ENCODE measurements at places on chromosomes 5 and 9. TPM values are rescaled to one million over a fixed set of nuclear protein-coding genes. Genes with fewer than 3 reads are reported as not detected.
A peak's percentile ranks its signal among the peaks of the same experiment; 100 is the strongest.

SAP30L gene
- 69.6 TPM for total RNA-seq

DNA sequence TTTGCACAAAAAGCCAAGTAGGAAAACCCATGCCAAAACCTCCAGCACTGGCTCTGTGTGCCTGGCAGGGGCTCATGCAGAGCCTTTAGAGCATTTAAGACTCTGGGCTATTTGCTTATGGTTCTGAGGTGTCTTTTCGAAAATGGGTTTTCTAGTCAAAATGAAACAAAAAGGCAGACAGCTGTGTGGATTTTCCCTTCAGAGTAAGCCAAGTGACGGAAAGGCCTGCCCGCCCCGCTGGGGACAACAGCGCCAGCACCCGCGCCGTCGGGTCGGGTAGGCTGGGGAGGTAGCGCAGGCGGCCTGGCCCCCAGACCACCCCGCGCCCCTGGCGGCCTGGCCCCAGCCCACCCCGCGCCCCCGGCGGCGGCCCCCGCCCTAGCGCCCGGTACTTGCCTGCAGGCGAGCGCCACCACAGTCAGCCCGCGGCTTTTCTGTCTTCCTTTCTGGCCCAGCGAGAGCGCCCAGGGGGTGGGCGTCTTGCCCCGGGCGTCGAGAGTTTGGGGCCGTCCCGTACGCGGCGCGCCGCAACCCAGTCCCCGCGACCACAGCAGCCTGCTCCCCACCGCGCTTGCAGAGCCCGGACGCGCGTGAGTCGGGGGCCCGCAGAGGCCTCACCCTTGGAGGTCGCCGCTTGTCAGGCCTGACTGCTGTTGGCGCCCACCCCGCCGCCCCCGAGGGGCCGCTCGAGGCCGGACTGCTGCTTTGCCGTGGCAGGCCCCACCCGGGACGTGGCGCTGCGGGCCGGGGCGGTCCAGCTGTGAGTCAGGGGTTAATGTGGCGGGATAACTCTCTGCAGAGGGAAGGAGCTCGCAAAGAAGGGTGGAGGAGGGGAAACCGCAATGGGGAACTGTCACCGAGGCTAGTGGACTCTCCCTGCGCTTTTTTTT is at the start of gene TICAM2:
Gene TICAM2, minus strand, starts transcription at position 779 of the 890 bp plus-strand sequence. CDS start 21,223 bp downstream, outside the sequence.
- H3K27ac ChIP-seq, result peak within 1 kb of the TSS; percentile 94
- H3K27me3 ChIP-seq, result no peaks in the 10 kb centered on the region
- no peaks in the 10 kb centered on the region for H3K4me1 ChIP-seq
- H3K36me3 ChIP-seq, result no peaks in the 10 kb centered on the region
- DNase-seq, result peak; percentile 69

- H3K36me3 ChIP-seq, result no peaks in the 10 kb centered on the region
- H3K4me3 ChIP-seq, result no peak overlapping the region
- H3K4me1 ChIP-seq, result no peaks in the 10 kb centered on the region
These were observed 101.2 kb downstream of the TRIM36 start for GRCh38 chr5:115068239-115069086.

IPO11 gene
- total RNA-seq, result 15.1 TPM

- no peaks in the 10 kb centered on the region for H3K27me3 ChIP-seq
- H3K27ac ChIP-seq, result no peak overlapping the region
- no peak overlapping the region for H3K4me3 ChIP-seq
- no peaks in the 10 kb centered on the region for H3K36me3 ChIP-seq
- no peak for DNase-seq
These were observed 9.7 kb downstream of the LECT2 start for GRCh38 chr5:135944967-135945560.

GRCh38 chr5:93307557-93307956 is 273.5 kb downstream of the NR2F1-AS1 start:
- no peaks in the 10 kb centered on the region for H3K27me3 ChIP-seq
- no peaks in the 10 kb centered on the region for H3K4me1 ChIP-seq
- no peaks in the 10 kb centered on the region for H3K36me3 ChIP-seq
- no peak overlapping the region for H3K27ac ChIP-seq

- no peaks in the 10 kb centered on the region for H3K27me3 ChIP-seq
- H3K27ac ChIP-seq, result peak overlapping the region; percentile 68
- no peak overlapping the region for H3K4me3 ChIP-seq
- DNase-seq, result peak; percentile 40
These were observed 7.1 kb upstream of the AGPAT2 start for GRCh38 chr9:136694163-136694871.

LHX6 gene
- total RNA-seq, result 4.0 TPM

- no peak overlapping the region for H3K4me3 ChIP-seq
- DNase-seq, result no peak
- H3K4me1 ChIP-seq, result no peaks in the 10 kb centered on the region
- H3K36me3 ChIP-seq, result no peaks in the 10 kb centered on the region
These were observed 283.6 kb upstream of the PRDM9 start for GRCh38 chr5:23223846-23224245.

DNA sequence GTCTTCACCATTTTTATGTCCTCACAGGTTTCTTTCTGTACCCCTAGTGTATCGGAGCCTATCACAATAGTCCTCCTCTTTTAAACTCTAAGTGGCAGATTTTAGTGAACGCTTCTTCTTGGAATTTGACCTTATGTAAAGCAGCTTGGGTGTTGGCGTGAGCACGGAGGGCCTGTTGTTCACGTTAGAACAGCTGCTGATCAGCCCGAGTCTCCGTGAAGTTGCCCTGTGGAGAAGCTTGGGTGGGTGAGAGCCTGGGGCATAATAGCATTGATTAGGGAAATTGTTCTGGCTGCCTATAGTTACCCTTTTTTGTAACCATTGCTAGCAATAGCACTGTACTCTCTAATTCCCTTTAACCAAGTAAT is 167.0 kb upstream of the OTULINL start:
- no peak for DNase-seq
- no peak overlapping the region for H3K4me3 ChIP-seq
- H3K27ac ChIP-seq, result peak overlapping the region; percentile 12
- H3K36me3 ChIP-seq, result no peaks in the 10 kb centered on the region
- no peaks in the 10 kb centered on the region for H3K4me1 ChIP-seq

DNA sequence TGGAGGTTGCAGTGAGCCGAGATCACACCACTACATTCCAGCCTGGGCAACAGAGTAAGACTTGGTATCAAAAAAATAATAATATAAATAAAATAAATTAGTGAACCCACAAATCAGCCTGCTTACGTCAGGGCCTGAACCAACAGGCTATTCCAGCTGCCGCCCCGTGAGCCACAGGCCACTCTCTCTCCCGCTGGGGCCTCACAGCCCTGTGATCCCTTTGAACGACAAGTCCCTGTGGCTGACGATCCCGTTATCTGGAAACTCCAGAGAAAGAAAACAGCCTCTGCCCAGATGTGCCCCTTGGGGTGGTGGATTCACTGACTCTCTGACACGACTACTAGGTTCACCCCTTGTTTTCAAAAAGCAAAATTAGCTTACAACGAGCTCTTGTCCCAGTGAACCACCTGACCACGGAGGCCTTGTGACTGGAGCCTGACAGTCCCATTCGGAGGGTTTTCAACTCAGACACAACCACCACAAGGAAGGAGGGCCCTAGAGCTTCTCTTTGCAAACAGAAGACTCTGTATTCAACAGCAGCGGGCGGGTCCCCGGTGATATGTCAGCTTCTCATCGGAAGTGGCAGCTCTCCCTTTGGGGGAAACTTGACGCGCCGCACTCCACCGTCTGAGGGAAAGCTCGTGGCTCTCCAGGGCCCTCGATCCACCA is 4.4 kb upstream of the DIPK1B start:
- DNase-seq, result no peak
- H3K36me3 ChIP-seq, result no peaks in the 10 kb centered on the region
- peaks cover 7% of the 10 kb centered on the region for H3K27me3 ChIP-seq
- H3K4me3 ChIP-seq, result no peak overlapping the region
- no peak overlapping the region for H3K27ac ChIP-seq

DNA sequence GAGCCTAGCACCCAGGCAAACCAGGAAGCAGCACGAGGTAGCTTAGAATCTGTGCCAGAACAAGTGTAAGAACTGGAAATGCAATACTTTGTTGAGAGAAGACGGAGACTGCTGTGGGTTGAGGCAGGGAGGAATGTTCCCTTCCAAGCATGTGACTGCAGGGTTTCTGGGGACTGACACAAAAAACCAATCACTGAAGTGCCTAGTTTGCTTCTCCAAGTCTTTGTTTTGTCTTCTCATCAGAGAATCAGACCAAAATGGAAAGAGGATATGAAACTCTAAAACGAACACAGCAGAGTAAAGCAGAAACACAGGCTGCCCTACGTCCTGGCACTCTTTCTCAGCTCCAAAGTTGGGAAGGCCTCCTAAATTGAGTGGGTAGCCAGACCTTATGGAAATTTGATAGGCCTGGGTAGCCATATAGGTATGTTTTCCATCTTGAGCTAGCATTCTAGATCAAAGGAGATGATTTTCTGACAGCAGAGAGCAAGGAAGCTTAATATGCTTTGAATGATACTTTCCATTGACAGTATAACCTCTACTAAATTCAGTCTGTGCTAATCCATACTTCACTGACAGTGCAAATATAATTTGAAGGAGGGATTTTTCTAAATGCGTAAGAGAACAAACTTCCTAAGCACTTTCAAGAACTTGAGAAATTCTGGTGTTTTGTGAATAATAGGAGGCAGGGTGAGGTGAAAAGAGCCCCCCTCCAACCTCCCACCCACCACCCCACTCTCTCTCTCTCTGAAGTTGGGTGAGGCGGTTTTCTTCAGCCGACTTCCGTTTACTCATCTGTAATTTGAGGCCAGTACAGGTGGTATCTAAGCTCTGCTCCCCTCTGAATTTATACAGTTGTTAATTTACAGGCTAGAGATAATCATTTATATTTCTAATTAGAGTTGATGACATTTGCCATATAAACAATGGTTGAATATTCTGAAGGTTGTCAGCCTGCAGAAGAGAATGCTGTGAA is 5.5 kb downstream of the ADRB2 start:
- no peaks in the 10 kb centered on the region for H3K27me3 ChIP-seq
- H3K36me3 ChIP-seq, result no peaks in the 10 kb centered on the region
- peak; percentile 29 for DNase-seq
- peak overlapping the region; percentile 5 for H3K4me3 ChIP-seq
- H3K4me1 ChIP-seq, result no peaks in the 10 kb centered on the region

LCN9 gene
- not detected for total RNA-seq

- peak overlapping the region; percentile 56 for H3K27ac ChIP-seq
- peaks cover 29% of the 10 kb centered on the region for H3K4me1 ChIP-seq
- DNase-seq, result peak; percentile 92
These were observed 14.1 kb downstream of the SEMA4D start for GRCh38 chr9:89483592-89484474.

DNA sequence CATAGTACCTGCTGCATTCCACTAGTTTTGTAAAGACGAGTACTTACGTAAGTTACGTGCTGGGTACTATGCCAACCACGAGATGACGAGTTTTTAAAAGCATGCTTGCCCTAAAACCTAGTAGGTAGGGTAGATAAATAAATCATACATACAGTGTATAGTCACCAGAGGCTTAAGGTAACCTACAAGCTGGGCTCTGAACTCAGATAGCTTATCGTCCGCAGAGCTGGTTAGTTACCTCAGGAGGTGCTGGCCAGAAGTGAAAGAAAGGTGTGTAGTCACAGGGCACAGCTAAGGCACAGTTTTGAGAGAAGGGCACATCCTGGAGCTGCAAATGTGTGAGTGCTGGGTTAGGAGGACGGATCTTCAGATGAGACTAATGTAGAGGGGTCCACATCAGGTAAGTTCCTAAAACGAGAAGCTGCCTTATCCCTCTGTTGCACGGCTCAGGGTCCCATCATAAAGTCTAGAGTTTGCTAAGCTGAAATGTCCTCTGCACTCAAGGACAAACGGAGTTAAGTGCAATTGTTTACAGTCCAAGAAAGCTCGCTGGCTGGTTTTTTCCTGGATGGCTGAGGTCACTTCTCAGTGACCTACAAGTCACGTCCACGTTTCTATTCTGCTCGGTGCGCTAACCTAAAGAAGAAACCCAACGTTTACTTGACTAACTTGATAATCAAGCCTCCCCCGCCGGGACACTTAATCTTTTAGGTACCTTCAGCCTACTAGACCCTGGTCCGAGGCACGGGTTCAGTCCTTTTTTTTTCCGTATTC is 1.1 kb upstream of the SNX24 start:
- DNase-seq, result peak; percentile 53
- no peaks in the 10 kb centered on the region for H3K27me3 ChIP-seq
- H3K27ac ChIP-seq, result peak overlapping the region; percentile 86
- no peaks in the 10 kb centered on the region for H3K4me1 ChIP-seq
- peak overlapping the region; percentile 85 for H3K4me3 ChIP-seq

UBE2QL1 gene
- total RNA-seq, result not detected

GRIN3A gene
- not detected for total RNA-seq

- no peaks in the 10 kb centered on the region for H3K27me3 ChIP-seq
- no peak overlapping the region for H3K4me3 ChIP-seq
- H3K27ac ChIP-seq, result no peak overlapping the region
- DNase-seq, result no peak
- H3K36me3 ChIP-seq, result no peaks in the 10 kb centered on the region
These were observed 160.7 kb upstream of the MEF2C start for GRCh38 chr5:89043676-89044075.

DNA sequence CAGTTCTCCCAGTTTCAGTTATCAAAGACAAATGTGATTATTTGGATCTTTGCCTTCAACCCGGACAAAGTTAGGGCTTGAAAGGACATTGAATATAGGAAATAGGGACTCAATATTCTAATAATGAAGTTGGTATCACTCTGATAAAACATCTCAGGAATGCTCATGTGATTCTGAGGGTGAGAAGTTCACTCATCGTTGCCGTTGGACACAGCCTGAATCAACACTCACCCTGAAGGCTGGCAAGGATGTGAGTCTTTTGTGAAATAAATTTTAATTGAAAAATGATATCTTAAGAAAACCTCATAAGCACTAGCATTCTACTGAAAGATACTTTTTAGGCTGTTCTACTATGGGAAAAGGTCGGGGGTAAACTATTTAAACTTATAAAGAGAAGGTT is 44.8 kb upstream of the C9orf72 start:
- DNase-seq, result no peak
- H3K36me3 ChIP-seq, result no peaks in the 10 kb centered on the region
- H3K27me3 ChIP-seq, result no peaks in the 10 kb centered on the region
- H3K27ac ChIP-seq, result no peak overlapping the region
- H3K4me1 ChIP-seq, result no peaks in the 10 kb centered on the region

DNA sequence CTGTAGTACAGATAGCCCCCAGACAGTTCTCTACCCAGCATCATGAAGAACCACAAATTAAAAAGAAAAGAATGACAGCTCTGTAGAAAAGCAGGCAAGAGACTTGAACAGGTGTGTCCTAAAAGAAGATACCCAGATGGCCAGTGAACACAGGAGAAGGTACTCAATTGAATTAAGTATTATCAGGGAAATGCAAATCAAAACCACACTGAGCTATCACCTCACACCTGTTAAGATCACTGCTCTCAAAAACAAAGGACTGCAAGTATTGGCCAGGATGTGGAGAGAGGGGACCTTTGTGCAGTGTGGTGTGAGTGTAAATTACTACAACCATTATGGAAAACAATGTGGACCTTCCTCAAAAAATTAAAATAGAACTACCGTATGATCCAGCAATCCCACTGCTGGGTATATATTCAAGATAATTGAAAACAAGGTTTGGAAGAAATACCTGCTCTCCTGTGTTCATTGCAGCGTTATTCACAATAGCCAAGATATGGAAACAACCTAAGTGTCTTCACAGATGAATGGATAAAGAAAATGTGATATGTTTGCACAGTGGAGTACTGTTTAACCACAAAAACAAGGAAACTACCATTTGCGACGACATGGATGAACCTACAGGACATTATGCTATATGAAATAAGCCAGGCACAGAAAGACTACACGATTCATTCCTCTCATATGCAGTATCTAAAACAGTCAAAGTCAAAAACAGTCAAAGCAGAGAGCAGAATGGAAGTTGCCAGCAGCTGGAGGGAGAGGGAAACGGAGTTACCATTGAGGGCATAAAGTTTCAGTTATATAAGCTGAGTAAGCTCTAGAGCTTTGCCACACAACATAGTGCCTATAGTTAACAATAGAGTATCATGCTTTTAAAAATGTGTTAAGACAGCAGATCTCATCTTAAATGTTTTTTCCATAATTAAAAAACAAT is 102.6 kb downstream of the WNK2 start:
- DNase-seq, result no peak
- no peaks in the 10 kb centered on the region for H3K4me1 ChIP-seq
- no peaks in the 10 kb centered on the region for H3K27me3 ChIP-seq
- H3K36me3 ChIP-seq, result no peaks in the 10 kb centered on the region

CCL27 gene
- not detected for total RNA-seq

Measured in Peyer's patch (tissue), 4 donors.